ENCODE measurements at places on chromosomes 5 and 9.

DNA sequence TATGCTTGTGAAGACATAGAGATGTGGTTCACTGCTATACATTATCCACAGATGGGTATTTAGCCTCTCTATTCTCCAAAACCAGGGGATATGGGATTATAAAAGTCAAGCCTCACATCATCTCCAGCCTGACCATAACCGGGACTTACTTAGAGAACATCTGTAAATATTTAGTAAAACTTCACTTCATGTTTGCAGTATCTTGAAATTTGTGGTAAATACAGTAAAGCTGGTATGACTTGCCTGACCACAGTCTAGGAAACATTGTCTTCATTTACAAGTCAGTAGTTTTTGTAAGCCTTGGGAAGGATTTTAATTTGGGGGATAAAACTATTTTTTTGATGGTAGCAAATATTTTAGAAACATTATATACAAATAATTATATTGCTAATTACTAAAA, 64.2 kb downstream of the MAST4 start:
- DNase-seq: no peak

DNA sequence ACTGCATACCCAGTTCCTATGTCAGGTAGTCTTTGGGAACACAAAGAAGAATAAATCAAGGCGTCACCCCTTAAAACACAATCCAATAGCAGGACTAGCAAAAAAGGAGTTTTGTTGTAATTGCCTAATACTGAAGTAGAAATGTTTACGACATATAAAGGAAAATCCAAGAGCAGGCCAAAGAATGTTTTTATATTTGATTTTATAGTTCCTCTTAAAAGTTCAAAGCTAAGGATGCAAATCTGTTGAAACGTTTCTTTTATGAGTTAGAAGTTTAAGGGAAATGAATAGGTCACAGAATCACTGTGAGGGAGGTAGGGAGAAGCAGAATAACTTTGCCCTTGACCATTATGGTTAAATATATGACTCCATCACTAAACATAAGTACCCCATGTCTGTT, 136.1 kb downstream of the PAM start:
- DNase-seq: no peak

GRCh38 chr9:110064803-110065202, 143.2 kb downstream of the C9orf152 start:
- no peak for DNase-seq

- DNase-seq: no peak
Observed at GRCh38 chr9:115551396-115551795, 433.4 kb upstream of the TNC start.

- no peak for DNase-seq
Observed at GRCh38 chr5:64301566-64301965, 135.9 kb downstream of the RNF180 start.

DNA sequence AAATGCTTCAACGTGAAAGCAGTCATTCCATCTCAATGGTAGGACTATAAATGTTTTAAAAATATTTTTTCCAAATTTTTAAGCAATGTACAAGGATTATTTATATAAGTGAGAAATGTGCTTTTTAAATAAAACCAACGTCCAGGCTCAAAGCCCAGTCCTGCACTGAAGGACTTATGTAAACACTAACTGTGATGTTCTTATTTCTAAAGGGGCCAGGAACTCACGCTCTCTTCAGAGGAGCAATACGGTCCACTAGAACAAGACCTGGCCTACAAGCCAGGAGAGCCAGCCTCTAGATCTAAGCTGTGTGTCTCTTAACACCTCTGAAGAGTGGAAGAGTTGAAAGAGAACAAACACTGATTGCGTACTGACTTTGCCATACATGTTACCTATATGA, 12.1 kb downstream of the TTLL11 start:
- DNase-seq: no peak

- no peak for DNase-seq
Observed at GRCh38 chr9:5552301-5552700, 42.0 kb downstream of the PDCD1LG2 start.

GRCh38 chr9:127159325-127159801, 36.9 kb upstream of the ANGPTL2 start:
- no peak for DNase-seq

- no peak for DNase-seq
Observed at GRCh38 chr9:94157050-94157801, 73.0 kb downstream of the PTPDC1 start.

DNA sequence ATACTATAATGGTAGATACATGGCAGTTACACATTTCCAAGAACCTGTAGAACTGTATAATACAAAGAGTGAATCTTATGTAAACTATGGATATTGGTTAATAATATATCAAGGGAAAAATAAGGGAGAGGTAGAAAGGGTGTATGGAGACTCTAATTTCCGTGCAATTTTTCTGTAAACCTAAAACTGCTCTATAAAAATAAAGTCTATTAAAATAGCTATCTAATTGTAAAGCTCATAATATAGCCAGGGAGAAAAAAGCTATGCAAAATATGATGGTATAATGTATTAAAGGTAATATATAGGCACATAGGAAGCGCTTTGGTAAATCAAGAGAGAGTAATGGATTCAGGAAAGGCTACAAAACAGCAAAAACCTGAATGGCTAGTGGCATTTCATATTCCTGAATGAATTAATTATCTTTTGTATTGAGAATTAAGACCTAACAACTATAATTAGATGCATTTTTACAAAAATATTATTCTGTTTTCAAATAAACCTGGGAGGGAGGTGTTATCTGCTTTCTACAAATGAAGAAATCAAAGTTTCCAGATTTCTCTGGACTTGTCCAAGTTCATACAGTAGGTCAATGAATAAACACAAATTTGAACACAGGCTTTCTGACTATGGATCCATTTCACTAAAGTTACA, 22.8 kb downstream of the ANXA1 start:
- DNase-seq: no peak

DNA sequence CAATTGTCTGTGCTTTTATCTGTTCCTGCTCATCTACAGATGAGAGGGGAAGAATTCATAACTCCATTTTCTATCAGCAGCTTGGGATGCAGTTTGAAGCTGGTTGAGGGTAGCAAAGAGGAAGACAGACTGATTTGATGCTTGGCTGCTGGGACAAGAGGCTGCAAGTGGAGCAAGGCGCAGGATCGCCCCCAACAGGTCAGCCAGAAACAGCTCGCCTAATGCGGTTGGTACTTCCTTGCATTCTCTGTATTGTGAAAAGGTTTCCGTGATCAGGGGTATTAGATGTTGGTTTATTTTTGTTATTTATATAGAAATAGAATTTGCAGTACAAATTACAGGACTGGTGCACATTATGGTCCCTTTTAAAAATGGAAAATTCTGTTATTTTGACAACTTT, 40.6 kb downstream of the ZNF883 start:
- no peak for DNase-seq

GRCh38 chr5:137660349-137660817, 75.5 kb downstream of the KLHL3 start:
- peak; percentile 57 for DNase-seq

GRCh38 chr5:143880178-143880577, 68.2 kb downstream of the HMHB1 start:
- no peak for DNase-seq

DNA sequence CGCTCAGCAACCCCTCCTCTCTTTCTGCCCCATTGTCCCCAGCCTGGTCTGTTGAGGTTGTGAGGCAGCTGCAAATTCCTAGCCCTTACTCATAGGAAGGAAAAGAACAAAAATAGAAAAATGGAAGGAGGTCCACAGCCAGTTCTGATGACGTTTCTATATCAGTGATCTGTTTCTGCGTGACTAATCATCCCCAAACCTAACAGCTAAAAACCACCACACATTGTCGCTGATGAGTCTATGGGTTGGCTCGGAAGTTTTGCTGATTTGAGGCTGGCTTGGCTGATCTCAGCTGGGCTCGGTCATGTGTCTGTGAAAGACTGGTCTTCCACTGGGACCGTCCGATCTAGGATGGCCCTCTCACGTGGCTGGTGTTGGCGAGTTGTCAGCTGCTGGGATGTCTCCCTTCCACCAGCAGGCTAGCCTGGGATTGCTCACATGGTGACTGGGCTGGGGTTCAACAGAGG, 200.6 kb upstream of the ZNF618 start:
- DNase-seq: no peak

- no peak for DNase-seq
Observed at GRCh38 chr5:55456216-55456895, 78.4 kb downstream of the PLPP1 start.

DNA sequence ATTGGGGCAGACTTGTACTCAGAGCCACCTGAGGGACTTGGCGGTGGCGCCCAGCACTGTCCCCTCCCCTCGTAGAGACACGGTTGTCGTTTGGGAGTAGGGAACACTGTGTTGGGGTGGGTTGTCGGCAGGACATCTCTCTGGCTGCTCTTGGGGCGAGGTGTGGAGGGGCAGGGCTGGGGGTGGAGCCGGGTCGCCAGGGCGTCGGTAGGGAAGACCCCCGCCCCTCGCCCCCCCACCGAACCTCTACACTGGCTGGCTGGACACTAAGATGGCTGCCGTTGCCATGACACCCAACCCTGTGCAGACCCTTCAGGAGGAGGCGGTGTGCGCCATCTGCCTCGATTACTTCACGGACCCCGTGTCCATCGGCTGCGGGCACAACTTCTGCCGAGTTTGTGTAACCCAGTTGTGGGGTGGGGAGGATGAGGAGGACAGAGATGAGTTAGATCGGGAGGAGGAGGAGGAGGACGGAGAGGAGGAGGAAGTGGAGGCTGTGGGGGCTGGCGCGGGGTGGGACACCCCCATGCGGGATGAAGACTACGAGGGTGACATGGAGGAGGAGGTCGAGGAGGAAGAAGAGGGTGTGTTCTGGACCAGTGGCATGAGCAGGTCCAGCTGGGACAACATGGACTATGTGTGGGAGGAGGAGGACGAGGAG, 778 bp downstream of the TRIM41 start:
- DNase-seq: no peak

DNA sequence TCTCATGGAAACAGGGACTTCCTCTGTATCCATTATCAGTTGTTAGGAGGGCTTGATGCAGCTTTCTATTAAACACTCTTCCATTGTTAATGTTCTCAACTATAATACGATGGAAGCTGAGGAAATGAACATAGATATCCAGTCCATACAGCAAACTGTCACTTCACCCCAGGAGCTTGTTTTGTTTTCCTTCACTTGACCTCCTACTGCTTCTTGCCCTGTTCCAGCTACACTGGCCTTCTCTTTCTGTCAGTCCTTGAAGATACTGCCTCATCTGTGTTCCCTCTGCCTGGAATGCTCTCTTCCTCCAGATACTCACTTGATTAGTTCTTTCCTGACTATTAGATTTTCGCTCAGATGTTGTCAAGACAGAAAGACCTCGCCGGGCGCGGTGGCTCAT, 17.1 kb downstream of the CTNNA1 start:
- DNase-seq: no peak

DNA sequence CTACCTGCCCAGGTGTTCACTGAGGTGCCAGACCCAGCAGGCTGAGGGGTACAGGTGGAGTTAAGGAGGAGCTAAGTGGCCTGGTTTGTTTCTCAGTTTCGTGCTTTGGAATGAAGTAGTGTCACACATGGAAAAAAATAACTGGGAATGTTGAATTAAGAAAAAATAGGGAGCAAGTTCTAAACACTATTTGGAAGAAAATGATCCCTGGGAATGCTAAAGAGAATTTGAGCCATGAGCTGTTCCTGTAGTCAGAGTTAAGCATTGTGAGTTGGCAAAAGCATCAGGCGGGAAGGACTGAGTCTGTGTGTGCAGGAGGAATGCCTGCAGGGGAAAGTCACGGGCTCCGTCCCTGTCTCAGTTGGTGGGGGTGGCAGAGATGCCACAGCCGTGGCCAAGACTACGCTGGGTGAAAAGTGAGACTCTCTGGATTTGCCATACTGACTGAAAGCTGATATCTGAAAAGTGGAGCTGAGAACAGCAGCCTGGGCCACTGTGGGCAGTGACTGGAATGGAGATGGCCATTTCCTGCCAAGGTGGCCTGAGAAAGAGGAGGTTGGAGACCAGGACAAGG, 37.0 kb downstream of the SYK start:
- DNase-seq: no peak

DNA sequence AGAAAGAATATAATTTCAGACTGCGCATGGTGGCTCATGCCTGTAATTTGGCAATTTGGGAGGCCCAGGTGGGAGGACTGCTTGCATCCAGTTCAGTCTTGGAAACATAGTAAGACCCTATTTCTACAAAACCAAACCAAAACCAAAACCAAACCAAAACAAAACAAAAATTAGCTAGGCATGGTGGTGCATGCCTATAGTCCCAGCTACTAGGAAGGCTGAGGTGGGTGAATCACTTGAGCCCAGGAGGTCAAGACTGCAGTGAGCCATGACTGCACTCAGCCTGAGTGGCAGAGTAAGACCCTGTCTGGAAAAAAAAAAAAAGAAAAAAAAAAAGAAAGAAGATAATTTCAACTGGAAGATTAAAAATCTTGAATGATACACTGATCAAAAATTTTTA, 137.0 kb upstream of the ACOT12 start:
- no peak for DNase-seq

- DNase-seq: peak; percentile 52
Observed at GRCh38 chr9:4315582-4316215, 15.8 kb upstream of the GLIS3 start.
